ENCODE measurements at places on chromosomes 13 and 19.

- no peak for DNase-seq
Observed at GRCh38 chr13:93534181-93534700, 307.6 kb downstream of the GPC6 start.

GRCh38 chr13:21420706-21421105 is 38.4 kb downstream of the ZDHHC20 start:
- DNase-seq, result peak; percentile 31

GRCh38 chr19:39032063-39032918 is at the start of gene FBXO27:
Gene FBXO27, minus strand, starts transcription at chr19:39032549. Its CDS starts 322 bp downstream, at chr19:39032227.
- peak; percentile 40 for DNase-seq

- no peak for DNase-seq
Observed at GRCh38 chr13:32525766-32526165, 12.8 kb downstream of the N4BP2L2 start.

- no peak for DNase-seq
Observed at GRCh38 chr13:108786456-108787200, 157.2 kb downstream of the MYO16 start.

- DNase-seq, result no peak
Observed at GRCh38 chr19:52724701-52725514, 9.9 kb downstream of the ZNF611 start.

DNA sequence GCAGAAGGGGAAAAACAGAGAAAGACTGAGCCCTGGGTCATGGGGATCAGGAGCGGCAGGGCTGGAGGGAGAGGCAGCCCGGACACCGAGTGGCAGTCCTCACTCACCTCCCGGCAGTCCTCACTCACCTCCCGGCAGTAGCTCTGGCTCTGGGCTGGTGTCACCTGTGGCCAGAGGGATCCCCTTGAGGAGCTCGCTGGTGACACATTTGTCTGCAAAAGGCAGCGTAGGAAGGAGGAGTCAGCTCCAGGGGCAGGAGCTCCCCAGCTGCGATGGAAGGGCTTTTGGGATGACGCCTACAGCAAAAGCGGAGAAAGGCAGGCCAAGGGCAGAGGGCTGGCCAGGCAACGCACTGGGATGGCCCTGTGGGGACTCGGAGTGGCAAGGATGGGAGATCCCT is 739 bp downstream of the EIF3G start:
- no peak for DNase-seq

DNA sequence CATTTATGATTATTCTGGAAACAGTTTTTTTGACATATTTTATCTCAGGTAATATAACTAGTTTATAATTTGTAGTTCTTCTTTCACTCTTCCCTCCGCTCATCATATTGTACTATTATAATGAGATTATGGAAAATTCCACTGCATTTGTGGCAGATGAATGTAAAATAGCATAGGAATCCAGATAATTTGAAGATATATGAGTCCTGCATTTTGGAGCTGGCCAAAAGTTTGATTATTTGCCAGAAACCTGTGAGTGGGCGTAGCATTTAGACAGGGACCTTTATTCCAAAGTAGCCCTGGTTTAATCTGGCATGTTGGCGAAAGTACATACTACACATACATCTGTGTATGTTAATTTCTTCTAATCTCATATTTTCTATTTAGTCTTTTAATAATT is 65.2 kb downstream of the FNDC3A start:
- no peak for DNase-seq

GRCh38 chr13:77916488-77916887 is 2.1 kb downstream of the EDNRB start:
- DNase-seq, result no peak

GRCh38 chr13:100961186-100961585 is 286.6 kb upstream of the TMTC4 start:
- DNase-seq, result no peak

DNA sequence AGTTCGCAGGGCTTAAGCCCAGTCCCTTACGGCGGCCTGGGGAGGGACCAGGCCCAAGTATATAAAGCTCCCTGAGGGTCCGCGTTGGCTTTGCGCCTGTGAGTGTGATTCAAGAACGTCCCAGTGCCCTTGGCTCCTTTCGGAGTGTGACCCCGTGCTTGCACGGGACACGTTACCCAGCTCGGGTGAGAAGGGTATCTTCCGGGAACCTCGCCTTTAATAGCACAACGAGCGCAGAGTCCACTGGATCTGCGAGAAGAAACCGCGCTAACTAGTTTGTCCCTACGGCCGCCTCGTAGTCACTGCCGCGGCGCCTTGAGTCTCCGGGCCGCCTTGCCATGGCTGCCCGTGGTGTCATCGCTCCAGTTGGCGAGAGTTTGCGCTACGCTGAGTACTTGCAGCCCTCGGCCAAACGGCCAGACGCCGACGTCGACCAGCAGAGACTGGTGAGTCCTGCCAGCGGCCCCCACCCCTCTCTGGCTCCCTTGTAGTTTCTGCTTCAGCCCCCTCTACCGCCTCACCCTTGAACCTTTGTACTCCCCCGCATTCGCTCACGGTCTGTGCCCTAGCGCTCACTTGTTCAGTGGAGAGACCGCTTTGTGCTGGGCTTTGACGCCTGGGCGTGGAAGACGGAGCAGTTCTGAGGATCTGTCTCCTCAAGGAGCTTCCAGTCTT is at the start of gene DNAJC15:
Gene DNAJC15, plus strand, starts transcription at position 298 of the 675 bp plus-strand sequence. Its CDS starts 41 bp downstream, at position 339.
- DNase-seq, result peak; percentile 87

GRCh38 chr19:33628921-33629825 is 7.4 kb downstream of the CHST8 start:
- no peak for DNase-seq

DNA sequence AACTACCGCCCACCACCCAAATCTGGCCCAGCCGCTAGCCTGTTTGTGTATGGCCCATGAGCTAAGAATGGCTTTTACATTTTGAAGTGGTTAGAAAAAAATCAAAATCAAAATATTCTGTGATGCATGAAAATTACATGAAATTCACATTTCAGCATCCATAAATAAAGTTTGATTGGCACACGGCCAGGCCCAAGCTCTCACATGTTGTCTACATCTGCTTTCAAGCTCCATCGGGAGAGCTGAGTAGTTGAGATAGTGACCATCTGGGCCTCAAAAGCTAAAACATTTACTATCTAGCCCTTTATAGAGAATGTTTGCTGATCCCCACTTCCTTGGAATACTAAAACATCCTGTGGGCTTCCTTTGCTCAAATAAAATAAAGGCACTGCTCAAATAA is 14.5 kb downstream of the RFX2 start:
- DNase-seq, result no peak
